ENCODE measurements at places on chromosomes 3 and 15. TPM values are rescaled to one million over a fixed set of nuclear protein-coding genes. Genes with fewer than 3 reads are reported as not detected.

The ATP13A3 gene
- total RNA-seq = 169 TPM

The SPATA12 gene
- 0.10 TPM for total RNA-seq

The NANOGP8 gene
- total RNA-seq = not detected

The MYRIP gene
- 0.59 TPM for total RNA-seq

The UQCC5 gene
- total RNA-seq = 27.3 TPM

The PP2D1 gene
- total RNA-seq = not detected

- no peak for DNase-seq
These were observed 83.7 kb upstream of the OXTR start for GRCh38 chr3:8853081-8853480.

DNA sequence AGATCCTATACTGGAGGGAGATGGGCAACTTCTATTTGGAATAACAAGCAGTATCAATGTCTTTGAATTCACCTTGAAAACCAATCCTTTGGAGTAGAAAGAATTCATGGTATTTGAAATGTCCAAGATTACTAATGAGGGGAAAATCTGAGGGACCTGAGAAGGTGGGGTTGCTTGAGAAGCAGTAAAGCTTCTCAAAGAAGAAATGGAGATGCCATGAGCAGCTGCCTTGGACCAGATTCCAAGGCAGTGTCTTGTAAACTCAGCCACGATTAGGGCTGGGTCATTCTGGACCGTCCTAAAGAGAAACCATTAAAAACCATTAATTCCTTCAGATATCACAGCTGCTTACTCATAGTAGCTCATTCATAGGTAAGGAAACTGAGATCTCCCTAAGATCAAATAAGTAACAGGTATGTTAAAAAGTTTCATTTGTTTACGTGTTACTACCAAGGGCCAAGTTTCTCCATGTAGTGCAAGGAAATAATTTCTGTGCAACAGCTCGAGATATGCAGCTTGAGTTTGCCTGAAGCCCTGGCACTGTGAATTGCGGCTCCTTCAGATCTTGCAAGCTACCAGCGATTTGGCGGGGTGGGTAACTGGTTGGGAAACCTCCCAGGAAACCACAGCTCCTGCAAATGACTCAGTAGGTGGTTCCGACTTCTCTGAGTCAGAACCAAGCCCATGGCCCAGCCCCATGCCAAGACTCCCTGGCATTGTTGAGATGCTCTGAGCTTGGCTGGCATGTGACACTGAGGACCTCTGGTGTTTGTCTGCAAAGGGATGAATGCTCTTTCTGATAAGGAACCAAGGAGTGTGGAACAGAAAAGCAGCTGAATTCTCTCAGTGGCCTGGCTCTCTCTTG, 296.8 kb downstream of the RORA start:
- DNase-seq = no peak

DNA sequence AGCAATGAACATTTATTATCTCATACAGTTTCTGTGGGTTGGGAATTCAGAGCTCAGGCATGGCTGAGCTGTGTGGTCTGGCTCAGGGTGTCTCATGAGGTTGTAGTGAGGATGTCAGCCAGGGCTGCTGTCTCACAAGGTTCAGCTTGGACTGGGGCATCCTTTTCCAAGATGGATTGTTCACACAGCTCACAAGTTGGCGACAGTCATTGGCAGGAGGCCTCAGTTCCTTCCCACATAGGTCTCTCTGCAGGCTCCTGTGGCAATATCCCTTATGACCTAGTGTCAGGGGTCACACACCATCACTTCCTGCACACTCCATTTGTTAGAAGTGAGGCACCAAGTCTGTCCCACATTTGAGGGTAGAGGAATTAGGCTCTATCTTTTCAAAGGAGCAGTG, 56.0 kb downstream of the RPLP1 start:
- no peak for DNase-seq

GRCh38 chr15:40412095-40412759, 6.6 kb downstream of the IVD start:
- no peak for DNase-seq

- DNase-seq = no peak
These were observed 580.6 kb upstream of the ADAMTS9 start for GRCh38 chr3:65268426-65268825.

DNA sequence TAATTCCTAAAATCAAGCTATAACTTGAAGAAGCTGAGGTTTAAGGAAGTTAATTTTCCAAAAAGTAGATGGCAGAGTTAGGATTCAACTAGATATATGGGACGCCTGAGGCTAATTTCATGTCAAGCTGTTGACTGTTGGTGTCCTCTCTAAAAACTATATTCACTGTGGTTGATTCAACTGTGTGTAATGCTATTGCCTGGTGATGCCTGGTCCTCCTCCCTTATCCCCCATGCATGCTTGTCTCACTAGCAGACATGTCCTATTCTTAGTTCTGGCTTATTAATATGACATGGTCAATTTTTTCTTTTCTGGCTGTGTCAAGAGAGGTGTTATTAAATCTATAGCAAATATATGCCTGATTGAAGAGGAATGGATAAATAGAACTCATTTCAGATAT, 156.1 kb downstream of the SPATA16 start:
- no peak for DNase-seq

DNA sequence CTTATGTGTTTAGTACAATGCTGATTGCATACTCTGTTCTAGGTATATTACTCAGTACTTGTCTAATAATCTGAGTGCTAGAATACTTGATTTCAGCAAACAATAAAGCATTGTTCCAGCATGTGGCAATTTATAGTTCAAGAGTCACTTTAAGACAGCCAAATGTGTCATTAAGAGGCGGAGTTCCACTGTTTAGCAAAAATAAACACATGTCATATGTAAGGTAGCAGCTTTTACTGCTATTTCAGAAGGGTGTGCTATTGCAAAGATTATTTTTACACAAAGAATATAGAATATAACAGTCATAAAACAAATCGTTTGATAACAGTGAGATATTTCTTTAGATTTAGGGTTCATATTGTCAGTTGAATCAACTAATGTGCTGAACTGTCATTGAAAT, 358.7 kb downstream of the TUSC7 start:
- DNase-seq = no peak

- no peak for DNase-seq
These were observed 890.7 kb upstream of the EPHA6 start for GRCh38 chr3:95923496-95924210.

DNA sequence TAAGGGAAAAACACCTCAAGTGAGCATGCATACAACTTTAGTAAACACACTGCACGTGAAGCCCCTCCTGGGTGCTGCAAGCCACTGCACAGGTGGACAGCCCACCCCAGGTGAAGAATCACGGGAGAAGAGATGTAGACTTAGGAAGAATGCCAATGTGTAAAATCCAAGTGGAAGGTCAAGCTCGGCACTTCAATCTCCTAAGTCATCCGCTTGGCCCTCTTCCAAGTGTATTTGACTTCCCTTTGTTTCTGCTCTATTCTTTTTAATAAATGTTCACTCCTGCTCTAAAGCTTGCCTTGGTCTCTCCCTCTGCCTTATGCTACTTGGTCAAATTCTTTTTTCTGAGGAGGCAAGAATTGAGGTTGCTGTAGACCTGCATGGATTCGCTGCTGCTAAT, 316.6 kb downstream of the EDEM1 start:
- DNase-seq = no peak

DNA sequence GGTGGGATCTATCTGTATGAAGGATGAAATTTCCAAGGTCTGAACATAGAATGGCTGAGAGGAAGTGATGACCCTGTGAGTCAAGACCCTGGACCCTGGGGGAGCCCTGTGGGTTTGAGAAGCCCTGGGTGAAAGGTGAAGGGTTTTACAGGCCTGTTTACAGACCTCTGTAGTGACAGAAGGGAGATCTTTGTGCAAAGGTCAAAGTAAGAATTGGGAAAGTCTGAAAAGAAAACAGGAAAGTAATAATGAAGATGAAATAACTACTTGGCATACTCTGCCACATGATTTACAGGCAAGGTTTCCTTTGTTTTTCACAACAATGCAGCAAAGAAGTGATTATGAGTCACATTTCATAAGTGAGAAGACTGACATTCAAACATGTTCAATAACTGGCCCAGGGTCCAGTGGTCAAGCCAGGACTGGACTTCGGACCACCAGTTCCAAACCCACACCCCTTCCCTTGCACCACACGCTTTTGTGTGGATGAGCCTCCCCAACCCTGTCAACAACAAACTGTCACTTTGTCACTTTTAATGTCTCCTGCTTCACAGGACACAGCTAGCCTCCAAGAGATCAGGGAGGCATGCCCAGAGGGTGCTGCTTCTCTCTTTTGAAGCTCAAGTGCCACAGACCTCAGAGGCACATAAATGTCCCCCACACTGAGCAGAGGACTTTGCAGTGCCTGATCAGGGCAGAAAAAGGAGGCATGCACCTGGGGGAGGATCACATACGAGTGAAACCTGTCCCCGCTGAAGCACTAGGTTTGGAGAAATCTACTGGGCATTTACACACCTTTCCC, 21.5 kb downstream of the CD86 start:
- DNase-seq = no peak

- no peak for DNase-seq
These were observed 146.2 kb upstream of the WNT5A start for GRCh38 chr3:55633333-55633732.

DNA sequence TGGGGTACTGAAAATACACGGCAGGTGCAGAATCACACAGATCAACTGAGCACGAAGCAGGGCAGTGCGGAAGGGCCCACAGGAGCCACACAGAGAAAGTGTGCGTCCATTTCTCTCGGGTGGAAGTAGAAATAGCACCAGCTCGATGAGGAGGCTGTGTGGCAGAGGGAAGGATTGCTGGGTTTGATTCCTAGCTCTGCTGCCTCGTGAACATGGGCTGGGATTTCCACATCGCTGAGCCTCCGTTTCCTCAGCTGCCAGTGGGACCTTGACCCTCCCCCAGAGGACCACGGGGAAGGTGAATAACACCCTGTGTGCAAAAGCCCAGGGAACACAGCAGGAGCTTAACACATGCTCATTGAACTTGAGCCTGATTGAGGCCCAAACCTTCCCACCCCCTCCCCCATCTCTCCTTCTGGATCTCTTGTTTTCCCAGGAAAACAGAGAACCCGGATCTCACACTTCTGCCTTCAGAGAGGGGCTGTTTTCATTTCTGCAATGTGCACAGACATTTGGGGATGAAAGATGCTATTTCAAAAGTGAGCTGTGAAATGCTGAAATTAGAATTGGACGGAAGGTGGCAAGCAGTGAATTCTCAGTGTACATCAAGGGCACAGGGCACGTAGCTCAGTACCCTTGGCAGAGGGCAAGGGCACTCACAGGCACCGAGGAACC, 38.4 kb downstream of the ABTB1 start:
- no peak for DNase-seq

DNA sequence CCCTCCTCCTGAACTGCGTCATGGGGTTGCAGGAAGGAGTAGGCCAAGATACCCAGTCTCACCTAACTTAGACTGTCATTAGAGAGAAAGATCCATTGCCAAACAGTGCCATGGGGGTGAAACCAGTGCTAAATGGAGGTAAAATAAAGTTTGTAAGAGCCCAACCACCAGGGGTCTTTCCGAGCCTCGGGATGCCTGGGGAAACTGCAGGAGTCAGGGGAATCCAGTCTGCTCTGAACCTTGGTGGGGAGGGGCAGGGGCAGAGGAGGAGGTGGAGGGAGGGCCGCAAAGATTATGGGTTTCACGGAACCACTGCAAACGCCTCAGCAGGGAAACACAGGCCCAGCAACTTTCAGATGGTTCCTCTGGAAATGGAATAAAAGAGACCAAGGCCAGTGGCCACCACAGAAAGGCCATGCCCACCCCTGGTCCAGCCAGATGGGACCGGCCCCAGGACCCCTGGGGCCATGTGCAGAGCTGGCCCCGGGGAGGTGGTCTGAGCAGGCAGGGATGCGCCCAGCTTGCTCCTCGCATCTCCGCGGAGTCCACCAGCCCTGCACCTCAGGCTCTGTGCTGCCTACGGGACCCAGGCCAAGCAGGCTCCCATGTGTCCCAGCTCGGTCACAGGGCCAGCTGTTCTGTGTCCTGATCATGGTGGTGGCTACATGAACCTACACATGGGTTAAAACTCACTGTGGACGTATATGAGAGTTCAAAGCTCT, 19.8 kb upstream of the GP9 start:
- no peak for DNase-seq

DNA sequence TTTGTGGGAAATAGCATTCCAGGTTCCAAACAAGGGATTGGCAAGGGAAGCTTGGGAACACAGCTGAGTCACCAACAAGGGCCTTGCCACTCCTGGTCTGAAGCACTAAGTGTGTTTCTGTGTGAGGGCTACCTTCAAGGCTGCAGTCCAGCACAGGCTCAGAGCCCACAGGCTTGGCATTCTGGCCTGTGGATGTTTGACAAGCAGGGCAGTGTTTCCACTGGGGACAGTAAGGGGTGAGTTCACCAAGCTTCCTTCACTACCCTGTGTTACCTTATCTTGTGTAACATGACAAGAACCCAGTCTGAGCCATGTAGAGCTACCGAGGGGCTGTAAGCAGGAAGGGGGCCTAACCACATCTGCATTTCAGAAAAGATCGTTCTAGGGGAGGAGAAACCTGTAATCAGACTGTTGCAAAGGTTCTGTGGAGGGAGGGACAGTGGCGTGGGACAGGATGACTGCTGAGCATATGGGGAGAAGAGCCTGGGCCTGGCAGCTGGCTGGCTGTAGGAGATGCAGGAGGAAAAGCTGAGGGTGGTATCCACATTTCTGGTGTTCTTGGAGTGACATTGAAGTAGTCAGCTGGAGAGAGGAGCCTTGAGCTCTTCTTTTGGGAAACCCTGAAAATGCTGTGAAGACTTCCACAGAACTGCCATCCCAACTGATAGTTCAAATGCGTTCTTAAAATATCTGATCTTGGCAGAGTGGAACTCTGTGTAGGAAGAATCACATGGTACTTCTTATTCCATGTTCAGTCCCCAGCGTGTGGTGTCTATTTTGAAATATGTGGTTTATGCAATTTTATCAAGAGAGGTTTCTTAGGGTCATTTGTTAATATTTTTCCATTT, 61.3 kb downstream of the CTDSPL start:
- no peak for DNase-seq
